ENCODE measurements at places on chromosomes 4 and X.

GRCh38 chr4:158255727-158256324 is 45.5 kb downstream of the TMEM144 start:
- DNase-seq, result peak; percentile 26

- no peak for DNase-seq
Observed at GRCh38 chr4:6050551-6050950, 32.3 kb upstream of the C4orf50 start.

GRCh38 chrX:22748093-22748999 is 251.4 kb upstream of the DDX53 start:
- DNase-seq, result peak; percentile 15

DNA sequence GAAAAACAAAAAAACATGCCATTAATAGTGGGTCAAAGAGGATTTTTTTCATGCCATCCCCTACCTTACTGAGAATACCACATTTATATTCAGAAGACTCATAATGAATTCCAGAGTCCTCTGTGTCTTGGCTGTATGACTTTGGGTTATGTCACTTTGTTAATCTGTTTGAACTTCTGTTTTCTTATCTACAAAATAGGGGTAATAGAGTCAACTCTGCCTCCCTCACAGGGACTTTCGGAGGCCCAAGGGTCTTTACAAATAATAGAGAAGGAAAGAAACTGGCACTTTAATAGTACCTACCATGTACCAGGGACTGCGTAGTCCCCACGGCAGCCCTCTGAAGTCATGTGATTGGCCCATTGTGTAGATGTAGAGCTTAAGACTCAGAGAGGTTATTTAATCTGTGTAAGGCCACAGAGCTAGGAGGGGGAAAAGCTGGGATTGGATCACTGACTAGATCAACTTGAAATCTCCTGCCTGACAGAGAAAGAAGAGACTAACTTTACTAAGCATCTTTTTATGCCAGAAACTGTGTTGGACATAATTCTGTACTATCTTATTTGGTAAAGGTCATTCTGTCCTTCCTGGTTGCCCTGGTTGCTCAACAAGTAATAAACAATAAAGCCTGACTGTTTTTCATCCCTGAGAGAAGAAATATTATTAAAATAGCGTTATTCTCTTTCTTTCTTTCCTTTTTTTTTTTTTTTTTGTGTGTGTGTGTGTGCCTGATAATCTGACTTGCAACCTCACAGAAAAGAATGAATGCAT is 59.6 kb downstream of the NFKB1 start:
- no peak for DNase-seq

DNA sequence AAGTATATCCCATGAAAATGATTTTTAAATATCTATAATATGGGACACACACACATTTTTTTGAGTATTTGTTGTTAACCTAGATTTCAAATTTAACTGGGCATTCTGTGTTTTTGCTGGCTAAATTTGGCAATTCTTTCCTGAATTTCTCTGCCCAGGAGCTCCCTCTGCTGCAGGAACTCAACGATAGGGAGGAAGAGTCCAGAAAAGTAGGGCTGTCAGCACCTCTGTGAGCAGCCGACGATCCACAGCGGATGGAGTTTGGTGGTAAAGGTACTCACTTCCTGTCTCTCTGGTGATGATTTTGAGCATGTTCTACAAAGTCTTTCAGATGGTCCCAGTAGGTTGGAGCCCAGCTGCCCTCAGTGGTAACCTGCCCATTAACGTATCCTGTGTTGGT is 23.1 kb upstream of the TMEM184C start:
- DNase-seq, result no peak

DNA sequence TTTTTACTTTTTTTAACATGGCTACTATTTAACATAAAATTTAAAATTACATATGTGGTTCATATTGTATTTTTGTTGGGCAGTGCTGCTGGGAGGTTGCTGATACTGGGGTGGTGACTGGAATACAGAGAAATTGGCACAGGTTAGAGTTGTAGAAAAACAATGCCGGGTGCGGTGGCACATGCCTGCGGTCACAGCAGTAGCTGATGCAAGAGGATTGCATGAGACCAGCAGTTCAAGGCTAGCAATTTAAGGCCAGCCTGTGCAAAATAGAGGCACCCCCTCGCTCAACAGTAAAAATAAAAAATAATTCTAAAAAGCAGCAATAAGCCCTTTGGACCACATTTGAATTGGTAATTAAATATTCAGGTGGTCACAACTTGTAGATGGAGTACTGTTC is 11.8 kb upstream of the CPE start:
- DNase-seq, result no peak

- DNase-seq, result no peak
Observed at GRCh38 chr4:26397086-26397485, 76.3 kb downstream of the RBPJ start.

GRCh38 chr4:32752962-32753361 is 2032.8 kb downstream of the PCDH7 start:
- DNase-seq, result no peak

DNA sequence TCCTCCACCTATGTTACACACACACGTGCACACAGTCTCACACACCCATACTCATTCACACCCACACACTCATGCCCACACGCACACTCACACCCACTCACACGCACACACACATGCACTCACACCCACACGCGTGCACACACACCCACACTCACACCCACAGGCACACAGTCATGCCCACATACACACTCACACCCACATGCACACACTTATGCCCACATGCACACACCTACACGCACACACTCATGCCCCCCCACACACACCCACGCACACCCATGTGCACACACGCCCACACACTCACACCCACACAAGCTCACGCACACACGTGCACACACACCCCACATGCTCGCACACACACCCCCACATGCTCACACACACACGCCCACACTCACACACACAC is 140.0 kb downstream of the F11 start:
- DNase-seq, result no peak

GRCh38 chr4:55032788-55033187 is 92.6 kb downstream of the KDR start:
- no peak for DNase-seq

- peak; percentile 72 for DNase-seq
Observed at GRCh38 chr4:2411786-2412510, 6.5 kb downstream of the ZFYVE28 start.

- DNase-seq, result no peak
Observed at GRCh38 chrX:134695999-134696398, 37.7 kb upstream of the PLAC1 start.

DNA sequence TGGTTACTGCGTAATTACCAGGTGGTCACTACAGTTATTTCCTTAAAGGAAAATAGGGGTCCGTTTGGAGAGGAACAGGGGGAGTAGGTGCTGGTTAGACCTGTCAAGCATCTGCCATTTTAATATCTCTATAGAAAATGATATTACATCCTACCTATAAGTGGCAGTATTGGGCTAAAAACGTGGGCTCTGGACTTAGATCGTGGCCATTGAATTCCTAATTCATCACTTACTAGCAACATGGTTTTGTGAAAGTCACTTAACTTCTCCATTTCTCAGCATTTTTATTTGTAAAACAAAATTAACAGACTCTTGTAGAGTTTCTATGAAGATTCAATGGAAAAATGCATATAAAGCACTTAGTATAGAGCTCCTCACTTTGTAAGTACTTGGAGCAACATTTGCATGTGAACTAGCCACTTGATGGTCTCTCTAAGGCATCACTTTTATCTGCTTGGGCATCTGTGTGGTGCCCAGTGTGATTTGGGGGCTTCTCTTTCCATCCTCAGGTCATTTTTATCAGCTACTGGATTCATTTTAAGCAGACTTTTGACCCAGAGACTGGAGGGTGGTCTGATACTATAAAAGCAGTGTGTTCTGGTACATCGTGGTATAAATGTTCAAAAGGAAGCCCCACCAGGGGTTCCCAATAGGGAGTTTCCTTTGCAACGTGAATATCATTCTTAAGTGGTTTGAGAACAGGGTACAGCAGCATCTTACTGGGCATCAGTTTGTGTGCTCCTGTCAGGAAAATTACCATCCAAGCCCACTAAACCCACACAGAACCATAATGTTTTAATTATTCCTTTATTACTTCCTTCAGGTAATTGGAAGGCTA is 42.7 kb upstream of the RASSF6 start:
- peak; percentile 39 for DNase-seq

GRCh38 chr4:76993787-76994641 is 44.5 kb downstream of the SEPTIN11 start:
- peak; percentile 56 for DNase-seq

DNA sequence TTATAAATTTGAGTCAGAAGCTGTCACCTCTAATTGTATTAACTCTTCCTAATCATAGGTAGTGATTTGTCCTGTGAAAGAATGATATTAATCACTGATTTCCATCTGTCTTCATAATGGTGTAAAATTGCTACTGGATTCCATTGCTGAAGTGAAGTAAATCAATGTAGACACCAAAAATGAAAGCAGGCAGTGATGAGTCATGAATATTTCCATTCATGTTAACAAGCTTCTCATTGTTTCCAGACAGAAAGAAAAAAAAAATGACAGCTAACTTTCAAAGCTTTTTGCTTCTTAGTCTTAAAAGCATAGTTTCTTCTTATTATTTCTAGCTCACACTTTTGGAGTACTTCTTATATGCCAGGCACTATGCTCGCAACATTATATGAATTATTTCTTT is 21.5 kb downstream of the FAM114A1 start:
- peak; percentile 73 for DNase-seq

- no peak for DNase-seq
Observed at GRCh38 chrX:88416965-88417364, 330.1 kb upstream of the CPXCR1 start.

- no peak for DNase-seq
Observed at GRCh38 chr4:129043523-129043922, 49.8 kb downstream of the SCLT1 start.

DNA sequence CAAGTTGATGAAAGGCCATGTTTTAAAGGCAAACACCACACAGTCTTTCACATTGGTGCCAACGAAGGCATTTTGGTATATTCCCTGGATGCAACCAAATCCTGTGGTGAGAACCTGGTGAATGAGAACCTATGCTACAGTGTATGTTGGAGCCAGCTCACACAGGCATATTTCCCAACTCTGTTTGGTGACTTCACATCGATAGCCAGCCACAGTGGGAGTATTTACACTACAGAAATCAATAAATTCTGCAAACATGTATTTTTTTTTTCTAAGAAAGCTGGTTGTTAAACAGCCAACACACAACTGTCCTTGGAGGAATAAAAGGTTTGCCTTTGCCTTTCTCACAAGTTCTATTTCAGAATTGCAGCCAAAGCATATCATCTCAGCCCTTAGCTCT is 691.0 kb downstream of the GRID2 start:
- DNase-seq, result no peak

DNA sequence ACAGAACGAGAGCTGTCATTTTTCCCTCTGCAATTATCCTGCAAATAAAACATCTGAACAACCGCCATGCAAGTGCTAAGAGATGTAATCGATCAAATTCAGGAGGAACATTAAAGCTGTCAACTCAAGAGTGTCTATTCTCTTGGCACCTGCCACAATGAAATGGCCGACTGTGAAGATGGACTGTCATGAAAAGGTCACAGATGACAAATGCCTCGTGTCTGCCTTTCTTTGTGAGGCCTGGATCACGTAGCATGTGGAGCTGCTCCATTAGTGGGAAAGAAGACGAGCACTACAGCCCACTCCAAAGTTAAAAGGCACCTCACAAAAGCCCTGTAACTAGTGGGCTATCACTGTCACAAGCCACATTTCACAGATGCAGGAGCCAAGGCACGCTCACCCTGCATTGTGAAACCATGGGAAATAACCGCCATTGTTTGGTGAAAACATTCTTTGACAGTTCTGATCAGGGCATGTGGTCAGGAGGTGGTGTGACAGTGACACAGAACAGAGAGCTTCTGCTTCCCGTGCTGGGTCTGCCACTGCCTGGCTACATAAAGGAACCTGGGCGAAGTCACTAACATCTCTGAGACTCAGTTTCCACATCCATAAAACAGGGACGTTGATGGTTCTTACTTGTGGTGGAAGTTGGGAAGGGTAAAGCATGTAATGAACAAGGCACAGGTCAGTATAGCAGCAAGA is 98.9 kb downstream of the EVC2 start:
- DNase-seq, result no peak

DNA sequence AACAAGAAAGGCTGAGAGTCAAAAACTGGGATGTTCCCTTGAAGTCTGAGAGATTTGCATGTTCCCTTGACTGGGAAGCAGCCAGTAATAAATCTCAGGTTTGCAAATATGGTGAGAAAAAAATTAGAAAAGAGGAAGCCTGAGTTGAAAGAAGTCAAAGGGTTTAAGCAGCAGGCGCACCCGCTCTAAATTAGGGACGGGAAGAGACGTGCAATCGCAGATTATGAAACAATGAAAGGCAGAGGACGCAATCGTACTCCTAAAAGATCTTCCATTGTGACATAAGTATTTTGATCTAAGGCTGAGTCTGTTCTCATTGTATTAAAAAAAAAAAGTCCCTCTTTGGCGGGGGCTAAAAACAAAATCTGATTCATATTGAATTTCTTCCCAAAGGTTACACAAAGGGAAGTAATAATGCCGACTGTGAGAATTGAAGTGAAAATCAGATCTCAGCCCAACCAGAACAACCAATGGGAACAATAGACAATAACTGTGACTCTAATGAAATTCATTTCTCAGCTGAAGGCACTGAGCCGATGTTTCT is 28.2 kb downstream of the SAT1 start:
- DNase-seq, result no peak

DNA sequence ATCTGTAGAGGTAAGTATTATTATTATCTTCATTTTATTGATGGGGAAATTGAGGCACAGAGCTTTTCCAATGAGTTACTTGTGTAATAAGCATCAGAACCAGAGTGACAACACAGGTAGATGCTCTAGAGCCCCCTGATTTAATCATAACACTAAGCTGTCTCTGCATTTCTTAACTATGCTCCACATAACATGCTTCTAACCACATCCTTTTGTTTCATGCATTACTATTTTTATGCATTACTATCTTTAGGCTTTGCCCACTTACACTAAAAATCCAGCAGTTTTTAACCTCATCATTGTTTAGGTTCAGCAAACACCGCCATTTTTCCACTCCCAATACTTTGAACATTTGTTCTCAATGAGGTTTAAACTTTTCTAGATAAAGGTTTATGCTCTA is 1900.8 kb upstream of the PCDH10 start:
- no peak for DNase-seq

GRCh38 chrX:1051421-1051820 is 161.0 kb downstream of the CRLF2 start:
- DNase-seq, result no peak

DNA sequence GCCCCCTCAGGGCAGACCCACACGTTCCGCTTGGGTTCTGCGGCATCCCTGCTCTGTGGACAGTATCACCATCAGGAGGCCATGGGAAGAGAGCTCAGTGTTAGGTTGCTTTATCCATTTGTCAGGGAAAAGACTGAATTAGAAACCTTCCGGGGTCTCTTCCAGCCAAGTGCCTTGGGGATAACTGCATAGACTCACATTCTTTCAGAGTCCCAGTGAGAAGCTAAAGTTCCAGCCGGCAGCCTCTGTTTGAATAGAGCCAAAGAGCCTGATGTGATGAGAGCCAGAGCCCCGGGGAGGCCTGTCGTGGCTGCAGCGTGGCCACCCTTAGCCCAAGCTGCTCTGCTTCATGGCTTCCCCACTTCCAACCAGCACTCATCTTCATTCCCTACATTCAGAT is 85.2 kb downstream of the FHDC1 start:
- DNase-seq, result no peak

- no peak for DNase-seq
Observed at GRCh38 chr4:150886597-150886996, 128.5 kb downstream of the LRBA start.
